Activated T-helper 1 cell treated with anti-CD3 and anti-CD28 coated beads, Interleukin-2, amount 50 U/mL, for 16 hours (primary cell): ENCODE measurements at places on chromosomes 7 and 10.

DNA sequence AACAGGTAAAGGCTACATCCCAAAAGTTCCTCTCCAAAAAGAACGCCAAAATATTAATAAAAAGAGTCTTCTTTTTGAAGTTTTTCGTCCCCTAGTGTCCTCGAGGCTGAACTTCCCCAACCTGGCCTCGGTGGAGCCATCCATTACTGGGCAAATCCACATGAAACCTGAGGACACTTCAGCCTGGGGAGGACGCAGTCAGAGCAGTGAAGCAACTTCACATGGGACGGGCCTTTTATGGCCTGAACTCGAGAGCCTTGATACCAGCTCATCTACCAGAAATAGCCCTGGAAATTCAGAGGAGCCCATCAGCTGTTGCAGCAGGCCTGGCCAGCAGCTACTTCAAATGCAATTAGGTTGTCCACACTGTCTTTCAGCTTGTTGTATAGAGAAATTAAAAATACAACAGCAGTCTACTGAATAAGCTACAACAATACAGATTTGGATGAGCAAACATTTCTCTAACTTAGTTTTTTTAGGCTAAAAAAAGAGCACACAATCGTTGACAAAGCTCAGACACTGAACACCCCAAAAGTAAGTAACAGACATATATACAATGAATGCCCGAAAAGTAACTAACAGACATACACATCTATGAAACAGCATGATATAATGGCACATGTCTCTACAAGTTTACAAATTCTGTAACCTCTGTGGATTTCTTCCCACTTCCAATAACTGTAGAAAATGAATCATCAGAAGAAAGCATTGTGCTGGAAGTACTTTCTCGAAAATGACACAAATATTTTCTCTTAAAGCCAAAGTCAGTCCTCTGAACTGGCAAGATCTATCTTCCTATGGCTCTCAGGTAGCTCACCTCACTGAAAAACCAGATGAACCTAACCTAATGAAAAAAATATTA lies at the start of gene SVIL:
TSS of gene SVIL (minus strand) at position 208 of the 862 bp plus-strand sequence. CDS start 79,913 bp downstream, outside the sequence.
- no peak for DNase-seq

- DNase-seq: no peak
Observed at GRCh38 chr7:5629941-5630340, 151.5 kb downstream of the RNF216 start.

DNA sequence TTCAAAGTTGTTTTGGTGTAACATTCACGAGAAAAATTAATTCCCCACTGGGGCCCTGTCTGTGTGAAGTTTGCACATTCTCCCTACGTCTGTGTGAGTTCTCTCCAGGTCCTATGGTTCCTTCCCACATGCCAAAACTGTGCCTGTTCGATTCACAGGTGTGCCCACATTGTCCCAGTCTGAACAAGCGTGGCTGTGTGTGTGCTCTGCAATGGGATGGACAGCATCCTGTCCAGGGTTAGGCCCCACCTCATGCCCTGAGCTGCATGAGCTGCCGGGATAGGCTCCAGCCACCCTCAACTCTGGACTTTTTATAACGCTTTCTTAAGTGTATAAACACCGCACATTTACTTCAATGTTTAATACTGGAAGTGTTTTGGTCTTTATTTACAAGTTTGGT lies 55.4 kb downstream of the ARHGAP21 start:
- DNase-seq: no peak

- no peak for DNase-seq
Observed at GRCh38 chr7:42236976-42237810, at the start of gene GLI3. TSS of gene GLI3 (minus strand) at chr7:42237209. CDS start at chr7:42223253, 13,956 bp downstream.

DNA sequence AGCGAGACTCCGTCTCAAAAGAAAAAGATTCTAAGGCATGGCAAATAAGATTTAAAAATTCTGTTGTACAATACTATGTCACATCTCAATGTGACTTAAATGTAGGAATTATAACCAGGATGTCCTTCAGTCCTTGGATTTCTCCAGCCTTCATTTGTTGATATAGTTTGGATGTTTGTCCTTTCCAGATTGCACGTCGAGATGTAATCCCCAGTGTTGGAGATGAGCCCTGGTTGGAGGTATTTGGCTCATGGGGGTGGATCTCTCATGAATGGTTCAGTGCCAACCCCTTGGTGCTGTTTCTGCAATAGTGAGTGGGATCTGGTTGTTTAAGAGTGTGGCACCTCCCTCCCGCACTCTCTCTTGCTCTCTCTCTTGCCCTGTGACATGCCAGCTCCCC lies 12.8 kb upstream of the ACHE start:
- DNase-seq: no peak

DNA sequence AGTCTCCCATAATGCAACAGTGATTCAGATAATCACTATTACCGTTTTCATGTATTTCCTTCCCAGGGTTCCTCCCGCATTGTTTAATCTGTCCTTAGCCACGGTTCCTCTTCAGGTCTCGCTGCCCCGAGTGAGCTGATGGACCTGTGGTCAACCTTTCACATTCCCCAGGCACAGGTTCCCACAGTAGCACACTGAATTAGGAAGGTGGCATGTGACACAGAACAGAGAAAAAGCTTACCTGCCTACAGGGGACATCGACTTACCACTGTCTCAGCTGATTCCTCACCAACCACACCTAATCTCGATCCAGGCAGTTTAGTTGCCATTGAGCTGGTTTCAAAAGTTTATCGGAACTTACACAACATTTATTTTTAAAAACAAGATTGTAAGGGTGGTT lies 72.2 kb downstream of the MTURN start:
- no peak for DNase-seq

DNA sequence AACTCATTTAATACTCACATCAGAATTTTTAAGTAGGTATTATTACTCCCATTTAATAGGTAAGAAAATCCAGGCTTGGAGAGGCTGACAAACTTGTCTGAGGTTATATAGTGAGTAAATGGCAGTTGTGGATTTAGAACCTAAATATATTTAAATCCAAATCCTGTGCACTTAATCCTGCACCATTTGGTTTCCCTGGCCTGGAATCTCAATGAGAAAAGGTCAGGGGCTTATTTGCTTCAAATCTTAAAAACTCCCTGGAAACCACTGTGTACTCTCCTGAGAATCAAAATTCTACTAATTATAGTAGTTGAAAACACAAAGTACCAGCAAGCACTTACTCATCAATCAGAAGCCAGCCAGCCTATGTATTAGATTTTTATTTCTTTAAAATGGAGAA lies 97.7 kb downstream of the DNMBP start:
- no peak for DNase-seq

- no peak for DNase-seq
Observed at GRCh38 chr7:118449797-118450567, 225.5 kb downstream of the ANKRD7 start.

- no peak for DNase-seq
Observed at GRCh38 chr10:124524991-124525653, 63.5 kb downstream of the LHPP start.

- no peak for DNase-seq
Observed at GRCh38 chr10:79262131-79262530, 85.1 kb upstream of the PPIF start.

DNA sequence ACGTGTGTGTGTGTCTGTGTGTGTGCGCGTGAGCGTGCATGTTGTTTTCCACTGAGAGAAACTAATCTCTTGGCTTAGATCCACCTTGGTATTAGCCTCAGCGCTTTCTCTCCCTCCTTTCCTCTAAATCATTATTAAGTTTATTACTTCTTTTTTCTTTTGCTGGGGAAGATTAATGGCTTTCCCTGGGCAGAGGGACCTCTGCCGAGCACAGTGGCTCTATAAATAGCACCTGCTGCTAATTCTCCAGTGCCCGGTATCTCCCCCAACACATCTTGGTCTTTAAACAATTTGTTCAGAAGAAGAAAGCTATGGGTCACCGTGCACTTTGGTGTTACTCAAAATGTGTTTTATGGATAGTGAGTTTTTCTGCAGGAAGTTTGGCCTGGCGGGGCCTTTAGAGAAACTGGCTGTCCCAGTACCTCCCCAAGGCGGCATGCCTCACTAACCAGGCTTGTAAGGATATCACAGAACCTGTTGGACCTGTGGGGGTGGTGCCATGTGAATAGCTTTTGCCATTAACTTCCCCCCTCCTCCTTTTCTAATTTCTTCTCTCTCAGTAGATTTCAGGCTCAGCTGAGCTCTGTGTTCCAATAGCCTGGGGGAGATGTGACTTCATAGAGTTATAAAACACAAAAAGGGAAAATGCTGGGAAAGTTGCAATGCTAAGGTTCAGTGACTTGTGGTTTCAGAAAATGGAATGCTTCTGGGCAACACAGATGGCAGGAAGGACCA lies 70.1 kb upstream of the RAB11FIP2 start:
- DNase-seq: no peak

GRCh38 chr7:20532890-20533289 lies 82.6 kb upstream of the ABCB5 start:
- no peak for DNase-seq

DNA sequence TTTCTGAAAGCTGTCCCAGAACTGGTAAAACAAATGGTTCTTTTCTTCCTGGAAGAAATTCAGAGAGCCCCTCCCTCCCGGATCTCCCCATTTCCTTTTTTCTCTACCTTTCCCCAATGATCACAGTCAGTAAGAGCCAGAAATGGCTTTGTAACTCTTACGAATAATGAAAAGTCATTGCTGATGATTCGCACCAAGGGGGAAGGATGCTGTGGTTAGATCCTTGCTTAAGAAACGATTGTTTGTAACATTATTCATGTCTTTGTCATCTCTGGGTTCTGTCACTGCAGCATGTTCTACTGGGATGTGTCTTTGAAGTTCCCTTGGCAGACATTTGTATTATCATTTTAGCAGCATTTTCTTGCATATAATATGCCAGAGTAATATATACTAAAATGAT lies 138.9 kb downstream of the CACNB2 start:
- DNase-seq: no peak

GRCh38 chr7:25945608-25946007 lies 206.4 kb upstream of the NFE2L3 start:
- DNase-seq: no peak

GRCh38 chr7:122299624-122300210 lies 4.8 kb downstream of the FEZF1 start:
- DNase-seq: no peak

- no peak for DNase-seq
Observed at GRCh38 chr10:95908450-95908849, 675 bp downstream of the CC2D2B start.

DNA sequence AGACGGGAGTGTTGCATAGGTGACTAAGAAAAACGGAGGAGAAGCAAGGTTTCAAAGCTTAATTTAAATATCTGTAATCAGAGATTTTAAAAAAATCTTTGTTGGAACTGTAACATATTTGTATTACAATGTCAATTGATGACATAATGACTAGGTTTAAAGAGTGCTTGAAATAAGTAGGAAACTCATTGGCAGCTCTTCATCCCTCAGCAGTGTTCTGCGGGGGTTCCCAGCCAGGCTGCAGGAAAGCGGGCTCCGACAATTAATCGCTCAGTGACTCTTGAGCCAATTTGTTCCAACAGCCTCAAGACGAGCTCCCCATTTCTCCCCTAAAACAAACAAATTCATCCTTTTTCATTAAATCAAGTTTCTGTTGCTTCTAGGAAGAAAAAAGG lies 22.6 kb downstream of the CPXM2 start:
- DNase-seq: no peak

DNA sequence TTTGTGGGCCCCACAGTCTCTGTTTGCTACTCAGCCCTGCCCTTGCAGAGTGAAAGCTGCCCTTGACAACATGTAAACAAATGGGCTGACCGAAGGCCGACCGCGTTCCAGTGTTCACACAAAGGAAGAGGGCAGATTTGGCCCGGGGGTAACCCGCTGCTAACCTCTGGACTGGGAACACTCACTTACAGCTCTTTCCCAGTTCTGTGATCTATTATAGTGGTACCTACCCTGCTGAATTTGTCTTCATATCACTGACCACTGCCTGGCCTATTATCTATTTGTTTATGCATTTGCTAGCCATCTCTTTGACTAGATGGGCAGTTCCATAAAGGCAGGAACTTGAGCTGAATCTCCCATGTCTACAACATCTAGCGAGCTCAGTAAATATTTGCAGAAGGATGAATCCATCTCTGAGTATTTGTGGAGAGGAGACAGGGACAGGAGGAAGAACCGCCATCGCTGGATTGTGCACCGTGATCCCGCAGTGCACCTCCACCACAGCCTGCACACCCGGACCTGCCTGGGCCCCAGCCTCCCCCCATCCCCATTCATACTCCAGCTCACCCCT lies 15.2 kb downstream of the SLC29A3 start:
- DNase-seq: no peak

DNA sequence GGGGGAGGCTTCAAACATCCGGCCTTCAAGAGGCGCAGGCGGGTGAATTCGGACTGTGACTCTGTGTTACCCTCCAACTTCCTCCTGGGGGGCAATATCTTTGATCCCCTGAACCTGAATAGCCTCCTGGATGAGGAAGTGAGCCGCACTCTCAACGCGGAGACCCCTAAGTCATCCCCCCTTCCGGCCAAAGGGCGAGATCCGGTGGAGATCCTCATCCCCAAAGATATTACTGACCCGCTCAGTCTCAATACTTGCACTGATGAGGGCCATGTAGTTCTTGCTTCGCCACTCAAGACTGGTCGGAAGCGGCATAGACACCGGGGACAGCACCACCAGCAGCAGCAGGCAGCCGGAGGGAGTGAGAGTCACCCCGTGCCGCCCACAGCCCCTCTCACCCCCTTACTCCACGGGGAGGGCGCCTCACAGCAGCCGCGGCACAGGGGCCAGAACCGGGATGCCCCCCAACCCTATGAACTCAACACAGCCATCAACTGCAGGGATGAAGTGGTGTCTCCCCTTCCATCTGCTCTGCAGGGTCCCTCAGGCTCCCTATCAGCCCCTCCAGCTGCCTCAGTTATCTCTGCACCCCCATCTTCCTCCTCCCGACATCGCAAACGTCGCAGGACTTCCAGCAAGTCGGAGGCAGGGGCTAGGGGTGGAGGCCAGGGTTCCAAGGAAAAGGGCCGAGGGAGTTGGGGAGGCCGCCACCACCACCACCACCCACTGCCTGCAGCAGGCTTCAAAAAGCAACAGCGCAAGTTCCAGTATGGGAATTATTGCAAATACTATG lies 1.1 kb downstream of the MEPCE start:
- no peak for DNase-seq
